ENCODE measurements at places on chromosomes 6 and 20.

DNA sequence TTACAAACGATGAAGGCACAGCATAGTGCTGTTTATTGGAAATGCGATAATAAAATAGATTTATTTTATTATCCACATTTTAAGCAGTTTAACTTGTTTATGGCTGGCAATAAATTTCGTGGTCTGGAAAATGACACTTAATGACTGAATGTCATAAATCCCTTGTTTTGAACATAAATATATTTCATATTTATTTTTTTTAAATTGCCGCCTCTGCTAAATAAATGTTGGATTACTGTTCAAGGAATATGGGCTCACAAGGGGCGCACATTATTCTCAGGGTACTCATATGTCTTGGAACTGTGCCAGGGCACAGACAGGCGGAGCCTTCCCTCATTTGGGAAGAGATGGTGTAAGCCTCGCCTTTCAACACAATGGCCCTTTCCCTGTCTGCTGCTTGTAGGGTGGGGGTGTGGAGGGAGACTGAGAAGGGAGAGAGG lies 134.3 kb downstream of the PXDC1 start:
- no peak for DNase-seq

GRCh38 chr6:36636283-36636682 lies 42.1 kb downstream of the SRSF3 start:
- DNase-seq: no peak

- no peak for DNase-seq
These were observed 39.7 kb downstream of the SUN5 start for GRCh38 chr20:32964575-32964974.

GRCh38 chr6:83976871-83977270 lies 56.7 kb upstream of the MRAP2 start:
- DNase-seq: no peak

DNA sequence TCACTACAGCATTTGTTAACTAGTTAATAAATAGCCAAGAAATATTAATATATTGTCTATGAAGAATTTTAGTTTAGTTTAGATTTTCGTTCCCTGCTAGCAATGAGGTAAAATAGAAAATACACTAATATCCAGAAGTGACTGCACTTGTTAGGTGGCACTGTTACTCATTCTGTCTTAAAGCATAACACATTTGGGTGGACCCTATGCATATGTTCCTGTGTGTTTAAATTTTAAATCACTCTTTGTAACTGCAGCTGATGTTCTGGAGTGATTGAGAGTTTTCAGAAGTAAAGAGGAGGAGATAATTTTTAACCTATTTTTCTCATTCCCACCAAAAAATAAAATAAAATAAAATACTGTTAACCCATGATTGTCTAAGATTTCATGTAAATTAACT lies 73.9 kb upstream of the SOX4 start:
- no peak for DNase-seq

DNA sequence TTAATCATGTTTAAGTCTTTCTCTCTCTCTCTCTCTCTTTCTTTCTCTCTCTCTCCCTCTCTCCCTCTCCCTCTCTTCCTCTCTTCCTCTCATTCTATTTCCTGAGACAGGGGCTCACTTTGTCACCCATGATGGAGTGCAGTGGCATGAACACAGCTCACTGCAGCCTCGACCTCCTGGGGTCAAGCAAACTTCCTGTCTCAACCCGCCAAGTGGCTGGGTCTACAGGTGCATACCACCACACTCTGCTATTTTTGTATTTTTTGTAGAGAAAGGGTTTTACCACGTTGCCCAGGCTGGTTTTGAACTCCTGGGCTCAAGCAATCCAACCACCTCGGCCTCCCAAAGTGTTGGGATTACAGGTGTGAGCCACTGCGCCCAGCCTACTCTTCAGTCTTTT lies 15.7 kb upstream of the RPS10 start:
- DNase-seq: no peak

DNA sequence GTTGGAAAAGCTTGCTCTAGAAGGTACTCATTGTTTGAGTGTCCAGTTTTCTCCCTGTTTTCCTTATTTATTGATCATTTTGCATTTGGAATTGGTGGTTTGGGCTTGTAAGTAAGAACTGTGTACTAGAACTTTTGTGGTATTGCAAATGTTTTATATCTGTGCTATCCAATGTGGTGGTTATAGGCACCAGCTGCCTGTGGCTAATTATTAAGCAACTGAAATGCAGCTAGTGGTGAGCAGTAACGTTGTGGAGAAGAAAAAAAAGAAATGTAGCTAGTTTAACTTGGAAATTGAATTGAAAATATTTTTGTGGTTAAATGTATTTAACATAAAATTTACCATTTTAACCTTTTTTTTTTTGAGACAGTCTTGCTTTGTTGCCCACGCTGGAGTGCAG lies 50.7 kb upstream of the MAPK13 start:
- DNase-seq: no peak

DNA sequence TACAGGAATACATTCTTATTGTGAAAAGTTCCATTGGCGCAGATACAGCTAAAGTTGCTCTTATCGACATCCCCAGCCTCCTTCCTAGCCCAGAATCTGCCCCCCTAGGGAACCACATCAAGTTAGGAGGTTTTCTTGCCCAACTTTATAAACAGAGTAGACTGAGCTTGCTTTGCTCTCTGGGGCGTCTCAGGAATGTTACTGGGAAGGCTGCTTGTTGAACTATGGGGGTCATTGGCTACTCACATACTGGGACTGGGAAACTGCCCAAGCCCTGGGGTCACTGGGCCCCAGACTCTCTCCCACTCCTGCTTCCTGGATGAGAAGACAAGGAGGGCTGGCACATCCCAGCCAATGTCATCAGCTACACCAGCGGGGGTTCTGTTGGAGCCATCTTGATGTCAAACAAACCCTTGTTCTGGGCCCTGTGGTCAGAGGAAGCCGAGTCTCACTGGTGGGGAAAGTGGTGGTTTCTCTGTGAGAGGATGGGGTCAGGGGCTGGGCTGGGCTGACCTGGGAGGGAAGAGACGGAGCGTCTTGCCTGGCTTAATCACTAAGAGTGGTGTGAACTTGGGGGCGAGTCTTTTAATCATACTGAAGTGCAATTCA lies 26.0 kb downstream of the BPIFB4 start:
- DNase-seq: no peak

DNA sequence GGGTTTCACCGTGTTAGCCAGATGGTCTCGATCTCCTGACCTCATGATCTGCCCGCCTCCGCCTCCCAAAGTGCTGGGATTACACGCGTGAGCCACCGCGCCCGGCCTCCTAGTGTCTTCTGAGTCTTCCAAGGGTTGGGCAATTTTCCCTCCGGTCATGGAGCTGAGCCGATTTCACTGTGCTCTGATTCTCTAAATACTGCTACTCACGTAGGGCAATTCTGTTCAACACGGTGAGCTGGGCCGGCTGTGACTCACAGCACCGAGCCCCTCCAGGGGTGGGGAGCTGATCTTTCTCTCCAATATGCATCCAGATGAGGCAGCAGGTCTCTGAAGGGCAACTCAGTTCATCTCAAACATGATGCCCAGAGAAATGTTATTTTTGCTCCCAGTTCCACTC lies 71.6 kb upstream of the CD93 start:
- no peak for DNase-seq
